ENCODE measurements at places on chromosomes 16 and 17. TPM values are rescaled to one million over a fixed set of nuclear protein-coding genes. Genes with fewer than 3 reads are reported as not detected.

The MFSD6L gene
- not detected for total RNA-seq

The PLXDC1 gene
- total RNA-seq = 0.50 TPM

- DNase-seq = no peak
These were observed 443 bp downstream of the CSNK2A2 start for GRCh38 chr16:58197314-58198012.

DNA sequence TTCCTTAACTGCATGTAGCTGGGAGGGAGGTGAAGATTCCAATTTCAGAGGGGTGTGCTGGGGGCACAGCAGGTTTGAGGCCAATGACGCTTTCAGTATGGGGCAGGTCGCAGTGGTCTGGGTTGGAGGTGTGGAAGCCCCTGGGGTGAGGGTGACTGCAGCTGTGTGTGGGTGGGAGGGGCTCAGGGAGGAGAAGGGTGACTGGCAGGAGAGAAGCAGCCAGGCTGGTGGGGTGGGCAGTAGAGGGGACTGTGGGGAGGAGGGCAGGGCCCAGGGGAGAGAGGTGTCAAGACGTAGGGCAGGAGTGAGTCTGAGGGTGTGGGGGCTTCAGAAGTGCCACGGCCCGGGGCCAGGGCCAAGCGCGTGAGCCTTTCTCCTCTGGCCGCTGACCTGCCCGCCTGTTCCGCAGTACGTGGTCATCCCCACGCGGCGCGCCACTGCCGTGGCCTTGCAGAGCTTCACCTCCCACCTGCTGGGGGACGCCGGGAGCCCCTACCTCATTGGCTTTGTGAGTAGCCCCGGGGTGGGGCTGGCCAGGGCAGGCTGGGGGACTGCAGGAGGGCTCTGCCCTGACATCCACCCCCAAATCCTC, 19.4 kb downstream of the MYBBP1A start:
- DNase-seq = no peak

GRCh38 chr16:68764862-68765261, 27.8 kb downstream of the CDH1 start:
- DNase-seq = no peak

DNA sequence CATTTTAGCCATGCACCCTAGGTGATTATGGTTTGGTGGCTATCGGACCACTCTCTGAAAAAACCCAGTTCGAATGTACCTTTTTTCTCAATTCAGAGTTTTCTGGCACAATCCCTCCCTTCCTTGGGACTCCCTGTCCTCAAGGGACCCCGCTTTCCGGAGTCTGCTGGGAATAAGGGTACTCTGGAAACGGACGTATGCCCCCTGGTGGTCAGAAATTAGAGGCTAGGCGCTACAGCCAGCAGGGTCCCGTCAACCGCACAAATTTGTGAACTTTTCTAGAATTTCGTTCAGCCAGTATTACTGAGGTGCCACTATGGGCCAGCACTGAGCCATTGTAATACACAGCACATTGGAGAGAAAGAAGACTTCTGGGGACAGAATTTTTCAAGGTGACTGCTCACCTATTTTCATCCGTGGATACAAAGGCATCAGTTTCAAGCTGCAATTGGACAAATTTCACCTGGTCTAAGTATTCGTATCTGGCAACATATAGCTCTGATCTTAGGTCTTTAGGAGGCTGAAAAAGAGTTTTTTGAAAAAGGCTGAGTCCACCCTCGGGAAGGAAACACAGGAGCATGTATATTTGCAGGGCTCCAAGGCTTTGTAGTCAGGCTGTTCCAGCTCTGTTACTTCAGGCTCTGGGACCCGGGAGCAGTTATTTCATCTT, 27.1 kb upstream of the CRYBA1 start:
- DNase-seq = peak; percentile 82

- peak; percentile 10 for DNase-seq
These were observed 57.9 kb downstream of the GNA13 start for GRCh38 chr17:64998436-64999190.

DNA sequence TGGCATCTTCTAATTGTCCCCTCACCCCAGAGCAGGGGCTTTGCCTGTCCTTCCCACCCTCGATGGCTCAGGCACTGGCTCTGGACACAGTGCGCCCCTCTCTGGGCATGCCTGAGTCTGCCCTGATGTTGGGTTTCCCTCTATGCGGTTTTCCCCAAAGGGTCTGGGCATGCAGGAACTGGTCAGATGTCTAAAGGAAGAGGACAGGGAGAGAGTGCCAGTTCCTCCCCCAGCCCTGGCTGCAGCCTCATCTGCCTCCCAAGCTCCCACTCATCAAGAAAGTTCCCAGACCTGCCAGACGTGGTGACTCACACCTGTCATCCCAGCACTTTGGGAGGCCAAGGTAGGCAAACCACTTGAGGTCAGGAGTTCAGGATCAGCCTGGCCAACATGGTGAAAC, 41.3 kb upstream of the PABPN1L start:
- DNase-seq = no peak

DNA sequence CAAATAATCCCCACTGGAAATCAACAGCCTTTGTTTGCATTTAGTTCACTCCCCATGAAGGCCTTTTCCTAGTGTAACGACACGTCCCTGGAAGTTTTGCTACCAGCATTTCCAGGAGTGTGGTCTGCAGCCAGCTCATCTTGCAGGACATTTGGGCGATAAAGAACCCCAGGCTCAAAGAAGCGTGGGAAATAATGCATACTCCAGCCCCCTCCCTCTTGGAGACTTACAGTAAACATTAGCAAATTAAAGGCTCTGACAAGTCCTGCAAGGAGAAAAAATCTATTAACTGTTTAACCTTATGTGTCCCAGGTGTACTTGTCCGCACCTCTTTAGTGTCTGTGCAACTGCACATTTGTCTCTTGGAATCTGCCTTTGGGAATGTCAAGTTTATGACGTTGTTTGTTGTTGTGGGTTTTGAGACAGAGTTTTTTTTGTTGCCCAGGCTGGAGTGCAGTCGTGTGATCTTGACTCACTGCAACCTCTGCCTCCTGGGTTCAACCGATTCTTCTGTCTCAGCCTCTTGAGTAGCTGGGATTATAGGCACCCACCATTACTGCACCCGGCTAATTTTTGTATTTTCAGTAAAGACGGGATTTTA, 131.1 kb downstream of the ABCC1 start:
- DNase-seq = no peak

Data from left lobe of liver (tissue), 2 donors.